ENCODE measurements at places on chromosomes 11 and 22.

DNA sequence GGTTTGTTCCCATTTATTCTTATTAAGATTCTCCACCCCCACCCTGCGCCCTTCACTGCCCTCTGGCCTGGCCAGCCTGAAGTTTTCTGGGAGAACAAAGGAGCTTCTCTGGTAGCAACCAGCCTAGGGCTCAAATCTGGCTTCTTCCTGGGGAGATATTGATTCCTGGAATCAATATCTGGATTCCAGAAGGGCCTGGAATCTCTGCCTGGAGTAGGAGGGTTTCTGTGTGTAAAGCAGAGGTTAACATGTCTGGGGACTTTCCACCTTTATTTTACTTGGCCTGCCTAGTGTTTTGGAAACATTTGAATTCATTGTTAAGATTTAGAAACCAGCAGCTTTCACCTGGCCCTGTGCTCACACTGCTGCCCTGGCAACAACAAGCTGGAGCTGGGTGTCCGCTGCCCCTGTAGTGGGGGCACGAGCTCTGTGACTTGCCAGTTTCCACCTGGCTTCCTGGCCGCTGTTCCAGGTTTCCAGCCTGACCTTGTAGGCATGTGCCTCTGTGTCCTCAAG lies 5.5 kb downstream of the C11orf91 start:
- no peak for DNase-seq

GRCh38 chr11:124198897-124199296 lies 15.8 kb downstream of the OR10D3 start:
- no peak for DNase-seq

- DNase-seq, result no peak
Observed at GRCh38 chr11:47791774-47792430, 24.8 kb upstream of the FNBP4 start.

DNA sequence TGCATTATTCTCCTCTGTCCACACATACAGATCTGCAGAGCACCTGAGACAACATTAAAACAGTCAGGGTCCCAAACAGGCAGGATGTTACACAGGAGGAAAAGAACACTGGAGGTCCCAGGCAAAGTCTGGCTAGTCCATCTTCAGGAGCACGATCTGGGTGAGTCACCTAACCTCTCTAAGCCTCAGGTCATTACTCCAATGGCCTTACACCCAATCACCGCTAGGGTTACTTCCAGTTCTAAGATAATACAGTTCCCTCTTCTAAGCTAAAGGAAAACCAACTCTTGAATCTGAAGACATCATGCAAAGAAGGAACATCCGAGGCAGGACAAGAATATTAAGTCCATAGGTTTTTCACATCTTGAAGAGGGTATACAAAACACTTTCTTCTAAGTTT lies 24.5 kb downstream of the ASCC2 start:
- no peak for DNase-seq

DNA sequence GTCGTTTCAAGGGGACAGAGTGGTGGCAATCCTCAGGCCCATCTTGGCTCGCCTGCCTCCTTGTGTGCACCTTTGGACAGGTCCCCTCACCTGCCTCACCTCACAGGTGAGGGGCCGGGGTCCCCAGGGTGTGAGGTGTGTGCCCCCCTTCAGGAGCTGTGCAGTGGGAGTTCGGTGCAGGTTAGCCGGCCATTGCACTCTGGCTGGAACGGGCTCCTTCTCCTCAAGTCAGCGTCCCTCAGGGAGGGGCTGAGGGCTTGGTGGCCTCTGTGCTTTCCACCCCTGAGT lies 269.1 kb downstream of the TBC1D22A start:
- DNase-seq, result no peak

DNA sequence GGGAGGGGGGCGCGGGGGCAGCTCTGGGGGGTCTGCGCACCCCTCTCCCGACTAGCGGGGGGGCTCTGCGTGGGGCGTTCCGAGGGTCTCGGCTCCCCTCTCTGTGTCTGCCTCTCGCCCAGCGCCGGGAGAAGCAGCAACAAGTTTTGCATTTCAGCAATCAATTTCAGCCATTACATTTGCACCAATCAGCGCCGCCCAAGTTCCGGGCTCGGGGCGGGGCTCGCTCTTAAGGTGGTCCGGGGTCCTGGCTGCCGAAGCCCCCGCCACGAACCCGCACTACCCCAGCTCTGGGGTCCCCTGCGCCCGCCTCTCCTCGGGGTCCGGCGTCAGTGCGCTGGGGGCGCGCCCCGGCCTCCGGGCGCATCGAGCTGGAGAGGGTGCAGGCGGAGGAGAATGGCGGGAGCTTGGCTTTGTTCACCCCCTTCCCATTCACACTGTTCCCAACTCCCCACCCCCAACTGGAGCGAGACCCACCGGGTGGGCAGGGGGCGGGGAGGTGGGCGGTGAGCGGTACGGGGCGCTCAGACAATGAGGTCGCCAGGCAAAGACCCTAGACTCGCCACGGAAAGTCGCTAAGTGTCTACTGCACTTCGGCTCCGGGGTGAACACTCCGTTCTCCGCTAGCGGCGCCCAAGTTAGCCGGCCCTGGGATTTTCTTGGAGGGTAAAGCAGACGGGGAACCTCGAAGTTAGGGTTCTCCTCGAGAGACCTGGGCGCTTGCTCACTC lies at the start of gene MN1:
Gene MN1 (minus strand): TSS at position 141 of the 730 bp plus-strand sequence. CDS start 1,213 bp downstream, outside the sequence.
- peak; percentile 36 for DNase-seq

DNA sequence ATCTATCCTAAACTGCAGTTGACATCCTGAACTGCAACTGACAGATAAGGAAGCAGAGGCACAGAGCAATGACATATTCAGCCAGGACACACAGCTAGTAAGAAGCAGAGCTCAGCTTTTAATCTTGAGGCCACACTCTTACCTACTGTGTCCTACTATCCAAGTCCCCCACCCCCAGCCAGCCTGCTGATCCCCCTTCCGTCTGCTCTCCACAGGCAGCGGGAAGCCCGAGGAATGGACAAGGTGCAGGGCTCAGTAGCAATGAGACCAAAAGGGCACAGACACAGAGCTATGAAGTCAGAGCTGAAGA lies 4.3 kb downstream of the POLR3H start:
- DNase-seq, result no peak

DNA sequence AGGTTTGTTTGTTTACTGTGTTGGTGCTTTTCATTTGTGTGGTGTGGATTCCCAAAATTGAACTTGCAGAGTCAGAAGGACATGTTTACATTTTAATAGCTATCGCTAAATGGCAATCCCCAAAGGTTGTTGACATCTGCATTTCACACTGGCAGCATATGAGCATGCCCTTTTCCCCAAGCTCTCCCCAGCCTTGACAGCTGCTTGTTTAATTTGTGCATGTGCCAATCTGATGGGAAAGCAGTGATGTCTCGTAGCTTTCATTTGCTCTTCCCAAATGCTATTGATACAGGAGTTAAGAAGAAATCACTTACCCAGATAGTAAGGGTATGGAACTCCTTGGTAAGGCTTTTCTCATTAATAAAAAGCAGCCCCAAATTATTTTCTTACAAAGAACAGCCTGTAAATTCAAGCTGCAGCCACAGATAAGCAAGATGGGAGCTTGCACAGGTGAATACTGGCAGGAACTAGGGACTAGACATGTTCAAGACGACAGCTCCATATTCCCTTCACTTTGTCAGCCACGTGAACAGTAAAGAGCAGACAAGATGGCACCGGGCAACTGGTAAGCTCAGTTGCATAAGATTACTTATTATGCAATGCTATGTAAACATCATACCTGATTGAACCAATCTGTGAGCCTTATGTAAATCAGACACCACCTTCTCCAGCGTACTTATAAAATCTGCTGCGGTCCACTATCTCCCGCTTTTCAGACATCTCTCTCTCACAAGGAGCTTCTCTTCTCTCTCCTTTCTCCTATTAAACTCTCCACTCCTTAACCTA lies 87.4 kb downstream of the IGLL5 start:
- no peak for DNase-seq

GRCh38 chr11:1896468-1896867 lies 4.8 kb upstream of the PRR33 start:
- no peak for DNase-seq

DNA sequence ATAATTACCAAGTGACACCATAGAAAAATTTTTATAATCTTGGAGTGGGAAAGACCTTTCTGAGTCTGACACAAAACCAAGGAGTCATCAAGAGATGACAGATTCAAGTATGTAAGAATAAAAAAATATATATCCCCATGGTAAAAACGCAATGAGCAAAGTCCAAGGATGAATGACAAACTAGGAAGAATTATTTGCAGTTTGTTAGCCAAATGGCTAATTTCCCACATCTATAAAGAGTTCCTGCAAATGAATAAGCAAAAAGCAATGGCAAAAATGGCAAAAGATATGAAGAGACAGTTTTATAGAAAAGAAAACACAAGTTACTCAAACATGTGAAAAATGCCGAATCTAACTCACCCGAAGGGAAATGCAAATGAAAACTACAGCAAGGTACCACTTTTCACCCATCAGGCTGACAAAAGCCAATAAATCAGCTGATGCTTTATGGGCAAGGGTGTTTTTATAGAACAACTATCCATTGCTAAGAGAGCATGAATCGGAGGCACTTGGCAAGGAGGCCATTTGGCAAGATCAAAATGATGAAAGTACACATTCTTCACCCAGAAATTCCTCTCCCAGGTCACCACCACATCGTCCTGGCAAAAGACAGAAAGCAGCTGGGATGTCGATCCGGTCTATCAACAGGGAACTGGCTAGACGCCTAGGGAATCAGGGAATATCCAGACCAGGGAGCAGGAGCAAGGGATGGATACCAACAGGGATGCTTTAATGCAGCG lies 21.1 kb upstream of the KLHL35 start:
- DNase-seq, result no peak

- DNase-seq, result no peak
Observed at GRCh38 chr11:3163241-3163981, 1.7 kb downstream of the OSBPL5 start.

DNA sequence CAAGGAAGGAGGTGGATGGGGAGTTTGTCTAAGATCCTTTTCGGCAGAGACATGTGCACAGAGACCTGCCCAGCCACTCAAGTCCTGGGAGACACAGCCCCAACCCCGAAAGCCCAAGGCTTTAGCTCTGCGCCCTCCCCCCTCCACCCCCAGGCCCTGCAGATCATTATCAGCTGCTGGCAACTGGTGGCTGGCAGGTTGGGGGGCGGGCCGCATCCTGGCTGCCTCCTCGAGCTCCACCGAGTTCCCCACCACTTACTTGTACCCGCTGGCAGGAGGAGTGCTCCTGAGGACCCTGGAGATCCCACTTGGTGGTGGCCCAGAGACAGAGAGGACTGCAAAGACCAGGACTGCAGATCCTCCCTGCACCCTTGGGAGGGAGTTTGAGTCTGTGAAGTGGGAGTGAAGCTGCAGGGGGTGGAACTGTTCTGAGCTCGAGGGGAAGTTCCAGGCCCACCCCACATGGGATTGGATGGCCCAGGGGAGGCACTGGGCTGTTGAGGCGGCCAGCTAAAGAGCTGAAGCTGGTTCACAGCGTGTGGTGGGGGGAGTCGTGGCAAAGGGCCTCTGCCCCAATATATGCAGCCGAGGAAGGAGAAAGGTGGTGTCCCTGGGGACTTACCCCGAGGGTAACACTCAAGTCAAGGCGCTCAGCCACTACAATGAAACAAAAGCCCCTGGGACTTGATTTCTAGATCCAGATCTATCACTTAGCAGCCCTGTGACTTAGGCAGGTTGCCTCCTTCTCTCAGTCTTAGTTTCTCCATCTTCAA lies 19.9 kb upstream of the CCDC86 start:
- no peak for DNase-seq

- DNase-seq, result peak; percentile 96
Observed at GRCh38 chr22:35914665-35915476, 113.8 kb downstream of the RBFOX2 start.

DNA sequence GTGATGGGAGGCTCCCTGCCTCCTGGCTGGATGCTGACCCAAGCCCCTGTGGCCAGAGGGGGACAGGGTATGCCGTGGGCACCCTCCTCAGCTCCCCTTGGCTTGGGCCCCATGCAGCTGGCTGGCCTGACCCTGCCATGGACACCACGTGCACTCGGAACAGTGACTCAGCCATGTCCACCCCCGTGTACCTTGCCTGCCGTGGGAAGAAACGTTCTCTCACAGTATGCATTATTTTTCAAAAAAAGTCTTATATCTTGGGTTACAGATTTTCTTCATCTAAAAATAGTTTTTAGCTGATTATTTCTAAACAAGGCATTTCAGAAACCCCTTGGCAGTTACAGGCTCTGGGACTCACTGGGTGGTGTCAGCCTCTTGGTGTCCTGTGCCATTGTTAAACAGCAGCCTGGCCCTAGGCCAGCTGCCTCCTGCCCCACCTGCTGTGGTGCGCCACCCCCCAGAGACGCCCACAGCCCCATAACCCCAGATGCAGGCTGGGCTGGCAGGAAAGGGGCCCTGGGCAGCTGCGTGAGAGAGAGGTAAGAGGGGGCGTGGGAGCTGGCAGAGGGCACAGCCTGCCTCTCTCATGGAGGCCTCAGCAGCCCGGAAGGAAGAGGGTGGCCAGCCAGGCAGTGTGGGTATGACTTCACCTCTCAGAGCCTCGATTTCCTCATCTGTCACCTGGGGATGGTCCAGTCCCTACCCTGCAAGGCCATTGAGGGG lies 99.8 kb downstream of the MORC2 start:
- DNase-seq, result no peak

GRCh38 chr11:67345247-67345919 lies 8.0 kb downstream of the POLD4 start:
- DNase-seq, result no peak

DNA sequence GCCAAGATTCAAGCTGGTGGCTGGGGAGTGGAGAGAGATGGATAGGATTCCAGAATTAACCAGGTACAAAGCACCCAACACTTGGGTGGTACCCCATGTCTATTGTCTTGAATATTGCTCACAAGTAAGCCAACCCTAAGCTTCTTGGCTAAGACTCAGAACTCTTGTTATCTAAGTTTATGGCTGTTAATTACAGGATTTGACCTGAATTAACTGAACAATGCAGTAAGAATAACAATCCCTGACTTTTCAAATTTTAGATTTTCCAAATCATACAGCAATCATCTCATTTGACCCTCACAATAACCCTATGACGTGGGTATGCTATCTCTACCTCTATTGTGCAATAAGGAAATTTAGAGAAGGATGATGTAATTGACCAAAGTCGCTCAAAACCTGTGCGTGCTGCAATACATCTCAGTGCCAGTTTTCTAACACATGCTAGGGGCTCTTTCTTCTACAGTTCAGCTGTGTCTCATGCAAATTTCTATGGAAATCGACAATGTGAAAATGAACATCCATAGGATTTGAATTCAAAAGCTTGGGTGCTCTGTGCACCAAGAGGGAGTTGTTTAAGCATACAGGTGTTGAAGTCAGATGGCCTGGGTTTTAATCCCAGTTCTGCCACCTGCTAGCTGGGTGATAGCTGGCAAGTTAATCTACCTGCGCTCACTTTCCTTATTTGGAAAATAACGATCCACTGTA lies 40.1 kb upstream of the APLNR start:
- no peak for DNase-seq

DNA sequence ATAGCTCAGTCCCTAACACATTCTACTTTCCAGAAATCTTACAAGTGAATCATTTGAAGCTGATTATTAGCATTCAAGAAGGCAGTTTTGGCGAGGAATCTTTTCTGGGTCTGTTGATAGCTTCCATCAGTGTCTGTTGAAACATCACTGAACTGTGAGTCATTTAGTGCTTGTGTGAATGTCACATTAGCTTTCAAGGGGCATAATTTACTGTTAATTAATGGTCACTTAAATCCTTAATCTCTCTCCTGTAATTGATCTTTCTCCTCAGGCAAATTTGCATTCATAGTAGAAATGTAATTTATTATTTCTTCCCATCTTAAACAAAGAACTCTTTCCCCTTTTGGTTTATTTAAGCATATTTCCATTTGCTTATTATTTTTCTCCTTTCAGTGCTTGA lies 2.6 kb downstream of the HTR3B start:
- DNase-seq, result no peak

All from T47D (cell line).